Stimulated activated CD8-positive, alpha-beta memory T cell treated with anti-CD3 and anti-CD28 coated beads, Interleukin-2, amount 100 ng/mL, for 48 hours (primary cell): ENCODE measurements at places on chromosomes 13 and 19.

GRCh38 chr13:49254007-49254406, 6.3 kb downstream of the CDADC1 start:
- DNase-seq, result no peak

DNA sequence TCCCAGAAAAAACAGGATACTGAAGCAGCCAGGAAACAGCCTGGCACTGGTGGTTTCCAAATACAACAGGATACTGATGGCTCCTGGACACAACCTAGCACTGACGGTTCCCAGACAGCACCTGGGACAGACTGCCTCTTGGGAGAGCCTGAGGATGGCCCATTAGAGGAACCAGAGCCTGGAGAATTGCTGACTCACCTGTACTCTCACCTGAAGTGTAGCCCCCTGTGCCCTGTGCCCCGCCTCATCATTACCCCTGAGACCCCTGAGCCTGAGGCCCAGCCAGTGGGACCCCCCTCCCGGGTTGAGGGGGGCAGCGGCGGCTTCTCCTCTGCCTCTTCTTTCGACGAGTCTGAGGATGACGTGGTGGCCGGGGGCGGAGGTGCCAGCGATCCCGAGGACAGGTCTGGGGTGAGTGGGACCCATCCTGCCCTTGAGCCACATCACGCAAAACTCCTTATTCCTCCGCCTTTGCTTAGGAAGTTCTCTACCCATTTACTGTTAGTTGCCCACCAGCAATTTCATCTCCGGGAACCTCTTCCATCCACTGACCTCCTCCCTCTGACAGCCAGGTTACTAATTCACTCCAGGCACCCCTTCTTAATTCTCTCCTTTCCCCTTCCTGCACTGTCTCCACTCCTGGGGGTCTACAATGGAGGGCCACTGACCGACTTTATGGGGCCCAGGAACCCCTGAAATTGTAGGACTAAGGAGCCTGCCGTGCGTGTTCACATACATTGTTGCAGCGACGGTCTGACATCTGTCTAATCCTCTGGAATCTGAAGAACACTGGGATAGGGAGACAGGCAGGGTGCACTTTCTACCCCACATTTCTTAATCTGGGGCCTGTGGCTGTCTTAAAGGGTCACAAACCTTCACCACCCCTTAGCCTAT, 1.2 kb downstream of the ITPKC start:
- DNase-seq, result no peak

DNA sequence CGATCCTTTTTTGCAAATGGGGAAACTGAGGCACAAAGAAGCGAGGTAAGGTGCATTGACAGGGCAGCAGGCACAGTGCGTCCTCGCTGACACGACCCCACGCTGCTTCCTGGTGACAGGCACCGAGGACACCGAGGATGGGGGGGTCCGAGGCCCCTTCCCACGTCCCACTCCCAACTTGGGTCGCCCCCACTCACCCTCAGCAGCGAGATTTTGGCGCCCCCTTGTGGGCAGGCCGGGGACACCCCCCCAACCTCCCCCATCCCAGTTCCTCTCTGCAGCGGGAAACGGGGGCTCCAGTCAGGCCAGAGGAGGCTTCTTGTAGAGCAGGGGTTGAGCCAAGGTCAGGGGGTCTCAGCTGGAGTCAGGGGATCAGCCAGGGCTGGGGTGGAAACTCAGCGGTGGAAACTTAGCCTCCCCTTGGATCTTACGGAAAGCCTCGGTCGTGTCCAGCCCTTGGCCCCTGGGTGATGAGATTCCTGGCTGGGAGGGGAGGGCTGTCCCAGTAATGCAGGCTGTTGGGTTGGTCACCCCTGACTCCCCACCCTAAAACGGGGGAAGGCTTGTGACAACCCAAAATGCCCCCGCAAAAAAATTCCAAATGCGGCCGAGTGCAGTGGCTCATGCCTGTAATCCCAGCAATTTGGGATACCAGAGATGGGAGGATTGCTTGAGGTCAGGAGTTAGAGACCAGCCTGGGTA, 8.2 kb downstream of the SMIM24 start:
- no peak for DNase-seq

DNA sequence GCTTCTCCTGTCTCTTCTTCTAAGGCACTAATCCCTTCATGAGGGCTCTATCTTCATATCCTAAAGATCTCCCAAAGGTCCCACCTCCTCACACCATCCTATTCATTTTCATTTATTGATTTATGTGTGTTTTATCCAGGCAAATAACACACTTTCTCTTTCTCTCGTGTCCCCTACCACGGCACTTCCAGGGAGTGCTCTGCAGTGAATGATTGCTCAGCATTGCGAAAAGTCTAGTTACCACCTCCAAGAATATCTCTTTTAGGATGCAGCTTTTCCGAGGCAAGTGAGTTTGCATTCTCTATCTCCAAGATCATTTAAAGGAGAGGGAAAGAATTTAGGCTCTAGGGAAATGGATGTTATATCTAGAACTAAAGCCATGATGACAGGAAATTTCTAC, 101.7 kb downstream of the MIPEP start:
- no peak for DNase-seq

DNA sequence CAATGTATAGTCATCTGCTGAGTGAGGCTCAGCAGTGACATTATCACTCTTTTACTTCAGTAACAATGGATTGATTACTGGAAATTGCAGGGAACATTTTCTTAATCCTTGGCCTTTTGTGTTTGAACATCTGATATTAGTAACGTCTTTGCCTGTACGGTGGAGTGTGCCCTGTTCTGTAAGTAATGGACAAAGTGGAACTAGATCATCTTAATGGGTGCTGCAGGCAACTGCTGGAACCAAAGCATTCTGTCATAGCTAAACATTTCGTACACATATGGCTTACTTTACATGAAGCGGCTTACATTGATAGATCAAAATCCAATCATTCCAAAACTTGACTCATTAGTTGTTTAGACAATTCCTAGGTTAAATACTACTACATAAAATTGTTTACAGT, 114.1 kb downstream of the MYO16 start:
- DNase-seq, result no peak

- DNase-seq, result no peak
These were observed 625.7 kb upstream of the PCDH9 start for GRCh38 chr13:67855741-67856238.

DNA sequence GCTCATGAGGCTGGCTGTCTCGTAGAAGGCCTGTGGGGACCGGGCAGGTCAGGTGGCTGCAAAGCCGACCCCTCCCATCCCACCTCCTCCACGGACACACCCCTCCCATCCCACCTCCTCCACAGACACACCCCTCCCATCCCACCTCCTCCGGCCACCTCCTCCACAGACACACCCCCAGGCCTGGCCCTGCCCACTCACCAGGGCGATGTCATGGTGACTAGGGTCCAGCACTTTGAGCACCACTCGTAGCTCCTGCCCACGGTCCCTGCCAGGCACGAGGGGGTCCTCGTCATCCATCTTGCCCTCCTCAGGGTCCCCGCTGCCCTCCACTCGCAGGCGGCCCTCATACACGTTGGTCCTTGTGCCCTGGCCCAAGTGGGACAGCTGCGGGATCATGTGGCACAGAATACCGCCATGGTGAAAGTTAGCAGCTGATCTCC, 18.8 kb downstream of the TYK2 start:
- DNase-seq, result no peak

- DNase-seq, result no peak
These were observed 353.8 kb downstream of the ENOX1 start for GRCh38 chr13:43432958-43433357.

GRCh38 chr19:45872095-45872919, 8.2 kb downstream of the FOXA3 start:
- no peak for DNase-seq

DNA sequence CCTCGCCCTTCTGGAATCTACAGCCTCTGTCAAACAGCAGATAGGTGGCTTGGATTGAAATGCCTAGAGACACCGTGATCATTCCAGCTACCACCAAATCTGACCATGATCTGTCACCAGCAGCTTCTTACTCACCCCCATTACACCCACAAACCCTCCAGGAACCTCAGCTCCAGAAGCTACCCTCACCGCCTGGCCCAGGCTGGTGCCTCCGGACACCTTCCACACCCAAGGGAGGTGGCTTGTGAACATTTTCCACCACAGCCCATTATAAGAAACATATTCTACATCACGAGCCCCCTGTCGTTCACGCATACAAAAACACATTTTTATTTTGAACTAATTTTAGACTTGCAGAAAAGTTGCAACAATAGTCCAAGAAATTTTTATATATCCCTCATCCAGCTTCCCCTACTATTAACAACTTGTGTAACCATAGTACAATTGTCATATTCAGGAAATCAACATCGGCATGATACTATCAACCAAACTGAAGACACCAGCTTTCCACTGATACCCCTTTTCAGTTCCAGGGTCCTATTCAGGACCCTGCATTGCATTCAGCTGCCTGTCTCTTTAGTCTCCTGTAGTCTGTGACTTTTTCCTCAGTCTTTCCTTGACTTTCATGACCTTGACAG, 15.4 kb upstream of the UBE2L5 start:
- no peak for DNase-seq

DNA sequence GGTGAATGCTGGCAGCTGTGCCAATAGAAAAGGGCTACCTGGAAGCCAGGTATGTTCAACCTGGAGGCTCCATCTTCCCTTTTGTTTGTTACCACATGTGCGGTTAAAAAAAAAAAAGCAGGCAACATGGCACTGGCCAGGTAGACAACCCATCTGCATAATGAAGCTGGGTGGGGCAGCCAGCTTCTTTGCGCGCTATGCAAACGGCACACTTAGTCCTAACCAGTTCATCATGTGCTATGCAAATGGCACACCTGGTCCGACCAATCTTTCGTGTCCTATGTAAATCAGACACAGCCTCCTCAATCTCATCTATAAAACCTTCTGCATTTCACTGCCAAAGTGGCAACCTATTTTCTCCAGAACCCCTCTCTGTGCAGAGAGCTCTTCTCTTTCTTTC, 11.3 kb upstream of the IGSF23 start:
- DNase-seq, result no peak

GRCh38 chr13:99285432-99286182, 21.6 kb downstream of the GPR183 start:
- DNase-seq, result no peak

DNA sequence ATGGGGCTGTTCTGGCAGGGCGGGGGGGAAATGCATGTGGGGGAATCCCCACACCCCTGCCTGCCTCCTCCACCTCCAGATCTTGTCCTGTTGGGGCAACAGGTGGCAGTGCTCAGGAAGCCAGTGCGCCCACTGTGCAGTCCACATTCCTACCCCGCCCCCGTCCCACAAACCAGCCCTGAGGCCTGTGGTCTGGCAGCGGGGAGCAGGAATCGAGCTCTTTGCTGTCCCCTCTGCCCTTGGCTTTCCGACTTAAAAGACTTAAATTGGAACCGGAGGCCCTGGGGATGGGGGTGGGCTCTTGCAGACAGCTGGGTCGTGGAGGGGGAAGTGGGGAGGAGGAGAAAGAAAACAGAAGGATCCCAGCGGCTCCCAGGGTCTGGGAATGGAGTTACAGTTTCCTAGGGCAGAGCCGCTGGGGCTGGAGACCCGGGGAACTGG, 4.3 kb downstream of the NANOS3 start:
- no peak for DNase-seq

- no peak for DNase-seq
These were observed 4.4 kb upstream of the PROZ start for GRCh38 chr13:113153810-113154748.

GRCh38 chr19:51460164-51460992, 2.1 kb upstream of the SIGLEC8 start:
- no peak for DNase-seq

DNA sequence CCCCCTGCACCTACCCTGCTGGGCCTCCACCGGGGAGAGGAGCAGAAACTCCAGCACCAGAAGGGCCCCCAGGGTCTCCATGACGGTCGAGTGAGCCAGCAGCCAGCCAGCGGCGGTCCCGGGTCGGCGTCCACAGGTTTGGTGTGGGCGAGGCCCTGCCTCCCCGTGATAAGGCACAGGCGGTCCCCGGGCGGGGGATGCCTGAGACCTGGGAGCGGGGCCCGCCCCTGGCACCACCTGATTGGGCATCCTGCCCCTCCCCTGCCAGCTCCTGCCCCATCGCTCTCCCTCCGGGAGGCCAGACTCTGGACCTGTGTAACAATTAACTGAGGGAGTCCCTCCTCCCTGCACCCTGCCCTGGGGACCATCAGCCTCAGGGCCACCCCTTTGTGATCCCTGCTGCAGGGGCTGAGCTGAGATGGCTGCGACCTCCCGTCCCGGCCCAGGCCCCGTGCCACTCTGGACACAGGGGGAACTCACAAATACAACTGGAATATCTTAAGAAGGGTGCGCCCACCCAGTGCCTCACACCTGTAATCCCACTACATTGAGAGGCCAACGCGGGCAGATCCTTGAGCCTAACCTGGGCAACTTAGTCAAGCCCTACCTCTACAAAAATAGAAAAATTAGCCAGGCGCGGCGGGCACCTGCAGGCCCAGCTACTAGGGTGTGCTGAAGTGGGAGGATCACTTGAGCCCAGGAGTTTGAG, at the start of gene SMIM24:
TSS of gene SMIM24 (minus strand) at position 143 of the 709 bp plus-strand sequence. CDS start at position 81, 62 bp downstream.
- no peak for DNase-seq

DNA sequence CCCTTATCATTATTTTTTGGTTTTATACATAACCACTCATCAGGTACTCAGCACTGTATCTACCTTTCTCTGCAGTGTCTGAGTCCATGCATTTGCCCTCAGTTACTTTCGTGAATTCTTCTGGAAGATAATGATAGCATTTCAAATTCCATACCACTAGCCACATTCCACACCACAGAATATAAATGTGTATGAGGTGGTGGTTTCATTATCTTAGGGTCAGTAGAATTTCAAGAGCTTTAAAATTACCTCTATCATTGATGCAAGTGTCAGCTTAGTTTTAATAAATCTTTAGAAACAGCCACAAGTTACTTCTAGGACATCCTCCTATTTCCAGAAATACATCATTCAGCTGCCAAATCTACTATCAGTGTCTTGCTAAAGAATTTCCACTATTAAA, 1578.3 kb downstream of the OLFM4 start:
- no peak for DNase-seq

- DNase-seq, result no peak
These were observed 71.6 kb upstream of the HTR2A start for GRCh38 chr13:46968450-46968849.

GRCh38 chr19:43395561-43395960, 19.1 kb upstream of the TEX101 start:
- no peak for DNase-seq

DNA sequence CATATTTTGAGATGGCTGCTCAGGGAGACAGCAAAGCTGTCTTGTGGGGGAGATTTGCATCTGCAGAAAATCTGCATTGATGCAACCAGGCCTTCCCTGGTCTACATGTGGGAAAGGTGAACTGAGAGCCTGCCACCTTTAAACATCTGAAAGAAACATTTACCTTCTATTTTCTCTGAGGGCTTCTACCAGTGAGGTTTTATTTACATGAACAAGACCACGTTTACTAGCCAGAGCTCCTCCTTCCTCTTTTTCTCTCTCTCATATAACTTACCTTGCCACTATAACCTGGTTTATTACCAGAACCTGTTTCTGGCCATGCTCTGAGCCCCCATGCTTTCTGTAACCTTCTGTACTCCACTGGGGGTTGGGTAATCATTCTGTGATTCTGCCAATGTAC, 14.4 kb upstream of the RUBCNL start:
- DNase-seq, result no peak

DNA sequence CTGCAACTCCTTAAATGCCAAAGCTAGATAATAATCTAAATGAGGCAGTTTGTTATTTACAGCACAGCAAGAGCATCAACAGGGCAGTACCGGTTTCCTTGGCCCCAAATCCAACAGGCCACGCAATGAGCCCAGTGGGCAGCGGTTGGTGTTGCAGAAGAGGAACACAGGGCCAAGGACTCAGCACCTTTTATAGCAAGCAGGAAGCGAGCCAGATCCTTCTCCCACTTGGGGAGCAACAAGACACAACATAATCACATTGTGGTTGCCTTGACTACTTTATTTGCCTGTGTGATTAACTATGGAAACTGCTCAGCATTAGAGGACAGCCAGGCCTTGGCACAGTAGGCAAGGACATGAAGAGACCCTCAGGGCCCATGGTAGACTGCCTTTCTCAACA, 67.1 kb upstream of the HTR2A start:
- DNase-seq, result no peak
